ENCODE measurements at places on chromosomes 4 and X.

DNA sequence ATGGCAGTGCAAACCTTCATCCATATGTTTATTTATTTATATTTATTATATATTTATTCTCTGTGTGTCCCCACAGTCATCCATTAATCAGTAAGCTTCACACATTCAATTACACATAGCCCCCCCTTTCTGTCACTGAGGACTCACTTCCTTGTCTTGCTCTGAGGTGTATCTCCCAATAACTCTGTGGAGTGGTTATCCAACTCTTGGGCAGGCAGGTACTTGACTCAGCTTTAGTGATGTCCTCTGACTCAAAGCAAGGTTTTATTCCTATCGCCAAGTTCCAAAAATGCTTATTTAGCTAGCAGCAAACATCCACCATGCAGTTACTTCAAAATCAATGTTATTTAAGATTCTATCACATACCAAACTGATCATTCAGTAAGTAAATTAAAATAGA, 25.2 kb upstream of the NDP start:
- no peak for DNase-seq

- DNase-seq, result no peak
These were observed 556.3 kb downstream of the PPARGC1A start for GRCh38 chr4:23333556-23333945.

DNA sequence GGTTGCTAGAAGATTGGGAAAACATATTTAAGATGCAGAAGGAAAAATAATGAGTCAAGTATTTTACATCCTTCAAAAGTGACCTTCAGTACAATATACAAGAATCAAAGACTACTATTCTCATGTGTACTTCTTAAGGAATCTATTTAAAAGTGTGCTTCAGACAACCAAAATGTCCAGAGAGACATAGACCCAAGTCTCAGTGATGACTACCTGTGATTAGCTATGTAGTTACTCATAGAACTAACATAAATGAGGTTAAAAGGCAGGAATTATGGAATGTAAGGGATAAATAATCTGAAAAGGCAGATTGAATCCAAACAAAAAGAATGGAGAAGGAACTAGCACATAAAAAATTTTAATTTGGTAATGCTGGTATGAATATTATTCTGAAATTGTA, 634.7 kb upstream of the FAM241A start:
- no peak for DNase-seq

DNA sequence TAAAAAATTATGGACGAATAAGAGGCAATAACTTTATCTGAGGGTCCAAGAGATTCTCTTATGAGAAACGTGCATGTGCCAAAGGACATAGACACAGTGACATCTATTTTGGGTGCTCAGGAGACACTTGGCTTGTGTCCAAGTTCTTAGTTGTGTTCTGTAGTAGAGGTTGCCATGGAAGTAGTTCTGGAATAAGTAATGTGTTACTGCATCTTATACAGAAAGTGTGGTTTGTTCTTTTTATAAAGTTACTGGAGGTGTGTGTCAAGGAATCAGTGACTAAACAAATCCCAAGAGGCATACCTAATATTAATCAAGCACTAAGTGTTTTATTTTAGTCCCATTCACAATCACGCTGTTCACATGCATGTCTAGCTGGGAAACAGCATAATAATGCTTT, 305.7 kb downstream of the ARHGAP24 start:
- DNase-seq, result no peak

- no peak for DNase-seq
These were observed 42.2 kb downstream of the METTL14 start for GRCh38 chr4:118727360-118727759.

DNA sequence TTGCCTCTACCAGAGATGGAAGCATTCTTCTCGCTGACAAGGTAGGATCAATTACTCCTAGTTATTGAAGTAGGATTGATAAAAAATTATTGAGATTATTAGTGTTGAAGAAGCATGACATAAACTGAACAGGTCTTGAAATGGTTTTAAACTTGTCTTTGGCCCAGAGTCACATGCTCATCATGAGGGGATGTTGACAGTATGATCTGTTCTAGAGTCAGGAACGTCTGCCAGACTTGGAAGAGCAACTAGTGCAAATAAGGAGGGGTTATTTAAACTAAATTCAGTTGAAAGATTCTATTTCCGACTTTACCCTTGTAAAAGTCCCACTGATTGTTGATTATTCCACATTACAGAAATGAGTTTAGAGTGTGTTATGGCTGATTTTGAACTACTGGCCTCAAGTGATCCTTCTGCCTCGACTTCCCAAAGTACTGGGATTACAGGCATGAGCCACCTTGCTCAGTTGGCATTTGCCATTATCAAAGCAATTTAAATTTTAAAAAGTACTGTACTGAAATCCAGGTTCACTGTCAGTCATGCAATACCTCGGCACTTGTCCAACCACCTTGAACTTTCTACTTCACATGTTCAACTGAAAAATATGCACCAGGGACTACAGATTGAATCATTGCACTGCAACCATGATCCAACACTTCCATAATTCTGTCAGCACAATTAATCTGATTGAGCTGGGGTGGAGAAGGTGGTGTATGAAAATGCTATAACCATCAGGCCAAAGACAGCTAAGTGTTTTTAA, 19.7 kb downstream of the FABP2 start:
- no peak for DNase-seq

- DNase-seq, result no peak
These were observed 16.2 kb upstream of the TSPAN5 start for GRCh38 chr4:98674404-98675173.

Data from activated CD4-positive, alpha-beta T cell treated with anti-CD3 and anti-CD28 coated beads, Interleukin-2, amount 50 U/mL, for 1 hour (primary cell).